ENCODE measurements at places on chromosomes 1 and 21. TPM values are rescaled to one million over a fixed set of nuclear protein-coding genes. Genes with fewer than 3 reads are reported as not detected.

The DENND1B gene
- 9.2 TPM for polyA plus RNA-seq

The COA7 gene
- polyA plus RNA-seq = 12.1 TPM

The RNF19B gene
- 1.6 TPM for polyA plus RNA-seq

The KCNJ10 gene
- polyA plus RNA-seq = not detected

Data from GM23248 (cell line).